NCI-H146 (cell line): ENCODE measurements at places on chromosomes 16 and 17.

GRCh38 chr17:5687646-5688045 lies 103.3 kb upstream of the NLRP1 start:
- no peak for DNase-seq

- peak; percentile 37 for DNase-seq
Observed at GRCh38 chr16:85033171-85033570, 5.6 kb downstream of the KIAA0513 start.

DNA sequence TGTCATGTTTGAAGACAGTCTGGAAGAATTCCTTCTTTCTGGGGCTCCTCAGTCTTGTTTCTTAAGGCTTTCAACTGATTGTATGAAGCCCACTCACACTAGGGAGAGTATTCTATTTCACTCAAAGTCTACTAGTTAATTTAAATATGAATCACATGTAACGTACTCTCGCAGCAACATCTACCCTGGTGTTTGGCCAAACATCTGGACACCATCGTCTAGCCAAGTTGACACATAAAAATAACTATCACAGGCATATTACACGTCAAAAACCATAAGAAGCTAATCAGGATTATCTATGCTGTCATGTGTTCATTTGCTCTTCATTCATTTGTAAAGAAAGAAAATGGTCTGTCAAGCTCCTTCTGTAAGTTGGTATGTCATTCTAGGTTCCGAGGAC lies 787.4 kb downstream of the KCNJ2 start:
- no peak for DNase-seq

DNA sequence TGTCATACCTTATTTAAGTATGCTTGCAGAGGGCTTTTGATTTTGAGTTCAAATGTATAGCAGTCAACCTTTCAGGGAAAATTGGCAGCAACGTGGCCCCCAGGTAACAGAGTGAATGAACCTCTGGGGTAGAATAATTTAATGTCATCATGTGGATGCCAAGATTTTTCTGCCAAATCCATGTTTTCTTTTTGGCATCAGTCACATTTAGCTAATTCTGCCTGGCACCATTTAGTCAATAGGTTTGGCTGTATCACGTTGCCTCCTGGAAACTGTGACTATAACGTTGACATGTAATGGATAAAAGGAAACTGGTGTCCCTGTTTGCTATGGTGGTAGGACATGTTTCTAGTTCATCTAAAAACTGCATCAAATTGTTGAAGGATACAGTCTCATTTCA lies 115.5 kb downstream of the HS3ST2 start:
- no peak for DNase-seq

GRCh38 chr16:473046-474043 lies 47.9 kb downstream of the RAB11FIP3 start:
- no peak for DNase-seq

- no peak for DNase-seq
Observed at GRCh38 chr17:3915995-3916696, at the start of gene P2RX1. Gene P2RX1, minus strand, starts transcription at chr17:3916465. Its CDS starts 240 bp downstream, at chr17:3916225.

GRCh38 chr16:4135537-4135936 lies 19.3 kb upstream of the ADCY9 start:
- no peak for DNase-seq

DNA sequence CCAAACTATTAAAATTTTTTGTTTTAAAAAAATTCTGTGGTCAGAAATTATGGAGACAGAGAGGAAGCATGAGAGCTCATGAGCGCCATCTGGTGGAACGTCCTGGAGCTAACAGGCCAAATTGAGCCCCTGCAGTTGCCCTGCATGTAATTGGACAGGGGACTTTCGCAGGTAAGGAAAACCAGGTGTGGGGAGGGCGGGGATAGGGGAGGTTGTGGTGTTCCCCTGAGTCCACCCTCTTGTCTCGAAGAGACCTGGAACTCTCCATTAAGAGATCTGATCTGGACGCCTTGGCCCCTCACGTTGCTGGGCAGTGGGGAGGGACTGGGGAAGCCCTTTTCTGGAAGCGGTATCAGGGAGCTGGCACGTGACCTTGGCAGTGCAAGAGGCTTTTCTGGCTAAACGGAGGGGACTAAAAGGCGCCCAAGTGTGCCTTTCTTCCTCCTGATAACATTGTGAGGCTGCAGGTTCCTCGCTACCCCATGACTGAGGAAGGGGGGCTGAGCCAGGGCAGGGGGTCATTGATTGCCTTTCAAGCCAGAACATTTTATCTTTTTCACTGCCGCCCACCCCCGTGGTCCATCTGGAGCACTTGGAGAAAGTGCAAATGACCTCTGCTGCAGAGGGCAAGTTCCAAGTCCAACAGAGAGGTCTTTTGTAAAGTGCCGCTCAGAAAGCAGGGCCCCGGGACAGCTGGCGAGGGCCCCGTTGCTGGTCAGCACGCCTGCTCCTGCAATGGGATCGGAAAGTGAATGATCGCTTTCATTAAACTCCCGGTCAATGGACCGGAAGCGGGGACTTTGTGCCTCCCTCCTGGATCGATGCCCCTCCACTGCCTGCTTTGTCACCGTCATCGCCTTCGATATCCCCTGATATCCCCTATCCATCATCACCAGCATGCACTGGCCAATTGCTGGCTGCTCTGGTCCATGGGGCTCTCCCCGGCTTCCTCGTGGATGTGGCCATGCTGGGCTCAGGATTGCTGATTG lies 18.4 kb downstream of the PDILT start:
- peak; percentile 34 for DNase-seq

GRCh38 chr17:16129441-16130205 lies 85.7 kb downstream of the NCOR1 start:
- DNase-seq = no peak

DNA sequence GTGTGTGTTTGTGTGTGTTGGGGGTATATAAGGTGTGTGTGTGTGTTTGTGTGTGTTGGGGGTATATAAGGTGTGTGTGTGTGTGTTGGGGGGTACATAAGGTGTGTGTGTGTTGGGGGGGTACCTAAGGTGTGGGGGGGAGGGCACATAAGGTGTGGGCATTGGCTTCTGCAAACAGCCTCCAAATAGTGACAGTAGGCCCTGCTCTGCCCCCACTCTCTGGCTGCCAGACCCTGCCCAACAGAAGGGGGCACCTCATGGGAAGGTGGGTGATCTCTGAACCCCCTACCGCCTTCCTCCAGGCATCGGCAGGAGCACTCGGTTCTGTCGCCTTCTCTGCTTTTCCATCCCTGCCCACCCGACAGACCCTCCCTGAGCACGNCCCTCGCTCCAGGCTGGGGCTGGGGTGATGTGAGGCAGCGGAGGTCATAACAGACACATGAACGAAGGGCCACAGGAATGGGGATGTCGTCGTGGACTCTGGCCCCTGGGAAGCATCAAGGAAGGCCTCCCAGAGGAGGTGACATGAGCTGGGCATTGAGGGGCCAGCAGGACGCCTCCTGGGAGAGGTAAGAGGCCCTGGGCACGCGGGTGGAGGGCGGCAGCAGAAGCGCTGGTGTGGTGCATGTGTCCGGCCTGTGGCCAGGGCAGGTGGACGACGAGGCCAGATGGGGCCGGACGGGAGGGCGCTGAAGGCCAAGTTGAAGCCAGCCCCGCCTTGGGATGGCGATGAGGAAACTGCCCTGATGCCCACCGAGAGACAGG lies 136.6 kb upstream of the RPH3AL start:
- no peak for DNase-seq

- peak; percentile 30 for DNase-seq
Observed at GRCh38 chr17:31074772-31075555, 19.8 kb upstream of the NF1 start.

GRCh38 chr16:6827267-6827666 lies 505.4 kb upstream of the RBFOX1 start:
- DNase-seq = no peak

GRCh38 chr17:39026980-39027451 lies 59.8 kb upstream of the FBXO47 start:
- DNase-seq = peak; percentile 21

DNA sequence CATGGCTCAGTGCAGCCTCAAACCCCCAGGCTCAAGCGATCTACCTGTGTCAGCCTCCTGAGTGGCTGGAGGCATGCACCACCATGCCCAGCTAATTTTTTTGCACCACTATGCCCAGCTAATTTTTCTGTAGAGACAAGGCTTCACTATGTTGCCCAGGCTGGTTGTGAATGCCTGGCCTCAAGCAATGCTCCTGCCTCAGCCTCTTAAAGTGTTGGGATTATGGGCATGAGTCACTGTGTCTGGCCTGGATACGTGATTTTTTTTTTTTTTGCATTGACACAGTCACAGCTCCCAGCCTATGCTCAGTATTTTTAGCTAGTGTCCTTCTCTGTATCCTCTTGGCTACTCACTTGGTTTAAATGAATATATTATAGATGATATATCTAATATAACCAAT lies 377.0 kb upstream of the TNRC6C start:
- no peak for DNase-seq

- DNase-seq = no peak
Observed at GRCh38 chr16:62130101-62130500, 93.9 kb upstream of the CDH8 start.

DNA sequence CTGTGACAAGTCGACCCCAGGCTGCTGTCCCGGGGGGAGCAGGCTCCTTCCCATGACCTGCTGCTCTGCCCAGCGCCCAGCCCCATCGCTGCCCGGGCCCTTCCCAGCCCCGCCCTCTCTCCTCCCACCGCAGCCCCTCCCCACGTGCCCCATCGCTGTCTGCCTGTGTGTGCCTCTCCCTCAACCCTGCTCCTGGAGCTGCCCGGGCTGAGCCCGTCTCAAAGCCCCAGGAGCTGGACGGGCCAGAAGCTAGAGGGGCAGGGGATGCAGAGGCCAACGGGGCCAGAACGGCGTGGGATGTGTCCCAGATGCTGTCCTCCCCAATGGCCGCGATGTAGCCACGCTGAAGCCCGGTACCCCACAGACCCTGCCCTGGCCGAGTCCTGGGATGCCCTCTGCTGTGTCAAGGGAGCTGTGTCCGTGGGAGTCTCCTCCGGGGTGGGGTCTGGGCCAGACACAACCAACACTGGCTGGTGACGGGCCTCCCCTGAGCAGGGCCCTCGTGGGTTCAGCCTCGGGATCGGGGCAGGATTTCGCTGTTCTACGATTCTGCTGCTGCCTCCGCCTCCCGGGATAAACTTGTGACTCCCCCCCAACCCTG lies 118.2 kb upstream of the ZNF750 start:
- DNase-seq = no peak

- DNase-seq = peak; percentile 82
Observed at GRCh38 chr17:47949197-47949759, 7.9 kb downstream of the PNPO start.

GRCh38 chr17:2542456-2542855 lies 30.8 kb upstream of the METTL16 start:
- no peak for DNase-seq

- DNase-seq = no peak
Observed at GRCh38 chr17:65436871-65437270, 124.6 kb downstream of the AXIN2 start.

DNA sequence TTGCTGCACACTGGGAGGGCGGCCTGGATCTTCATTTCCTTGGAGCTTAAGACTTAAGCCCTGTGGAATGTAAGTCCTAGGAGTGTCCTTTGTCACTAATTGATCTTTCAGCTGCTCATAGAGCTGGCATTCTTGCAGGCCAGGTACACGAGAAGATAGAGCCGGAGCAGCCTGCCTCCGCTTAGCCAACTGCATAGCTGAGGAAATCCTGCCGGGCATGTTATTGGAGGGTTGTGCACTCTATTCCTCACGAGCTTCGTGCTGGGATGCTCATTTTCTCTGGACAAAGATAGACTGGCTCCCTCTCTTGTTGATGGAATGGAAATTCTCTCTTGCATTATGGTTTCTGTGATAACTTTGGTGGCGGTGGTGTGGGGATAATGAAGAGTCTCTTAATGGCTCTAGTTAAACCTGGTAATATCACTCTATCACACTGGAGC lies 76.9 kb downstream of the RPA1 start:
- no peak for DNase-seq

GRCh38 chr16:6258056-6258455 lies 1074.6 kb upstream of the RBFOX1 start:
- DNase-seq = no peak

DNA sequence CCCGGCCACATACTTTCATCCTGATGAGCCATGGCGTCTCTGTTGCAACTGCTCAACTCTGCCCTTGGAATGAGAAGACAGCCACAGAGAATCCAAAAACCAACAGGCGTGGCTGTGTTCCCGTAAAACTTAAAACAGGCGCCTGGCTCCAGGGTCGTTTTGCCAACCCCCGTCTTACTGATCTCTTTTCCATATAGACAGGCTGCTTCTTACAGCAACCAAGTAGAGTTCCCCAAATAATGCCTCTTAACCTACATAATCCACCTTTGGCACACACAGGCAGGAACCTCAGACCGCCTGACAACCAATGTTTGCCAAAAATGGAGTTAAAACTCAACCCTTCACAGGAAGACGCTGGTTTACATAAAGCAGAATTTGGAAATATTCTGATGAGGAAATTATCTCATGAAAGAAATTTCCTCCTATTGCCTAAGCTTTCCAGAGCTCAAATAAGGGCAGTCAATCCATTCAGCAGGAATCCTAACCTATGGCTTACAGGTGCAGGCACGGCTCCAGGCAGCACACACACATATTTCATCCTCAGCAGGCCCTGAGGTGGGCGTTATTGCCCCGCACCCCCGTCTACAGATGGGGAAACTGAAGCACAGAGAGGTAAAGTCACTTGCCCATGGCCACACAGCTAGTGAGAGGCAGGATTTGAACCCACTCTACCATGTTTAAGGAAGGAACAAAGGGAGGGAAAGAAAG lies 35.8 kb downstream of the LITAF start:
- DNase-seq = no peak

DNA sequence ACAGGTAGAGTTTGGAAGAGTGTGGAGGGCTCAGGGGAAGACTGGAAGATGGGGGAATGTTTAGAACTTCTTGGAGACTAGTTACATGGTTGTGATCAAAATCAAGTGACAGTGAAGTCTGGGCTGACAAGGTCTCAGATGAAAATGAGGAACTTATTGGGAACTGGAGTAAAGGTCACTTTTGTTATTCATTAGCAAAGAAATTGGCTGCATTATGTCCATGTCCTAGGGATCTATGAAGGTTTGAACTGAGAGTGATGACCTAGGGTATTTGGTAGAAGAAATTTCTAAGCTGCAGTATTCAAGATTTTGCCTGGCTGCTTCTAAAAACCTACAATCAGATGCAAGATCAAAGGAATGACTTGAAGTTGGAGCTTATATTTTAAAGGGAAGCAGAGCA lies 747.1 kb downstream of the KCNJ2 start:
- DNase-seq = no peak

DNA sequence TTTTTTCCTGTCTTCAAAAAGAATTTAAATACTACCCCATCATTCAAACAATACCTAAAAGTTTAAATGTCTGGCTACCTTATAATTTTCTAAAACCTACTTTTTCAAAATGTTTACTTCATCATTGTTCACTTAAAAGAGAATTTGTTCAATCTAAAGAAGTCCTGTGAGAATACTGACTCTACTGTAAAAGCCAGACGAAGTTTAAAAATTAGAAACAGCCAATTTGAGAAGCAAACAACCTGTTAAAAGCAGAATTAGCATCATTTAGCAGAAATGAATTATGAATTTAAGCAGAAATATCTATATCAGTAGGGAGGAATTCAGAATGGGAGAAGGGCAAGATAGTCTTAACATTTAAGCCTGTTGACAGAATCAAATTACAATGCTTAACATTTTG lies 2.1 kb downstream of the SKA2 start:
- no peak for DNase-seq
